ENCODE measurements at places on chromosomes 1 and 21. TPM values are rescaled to one million over a fixed set of nuclear protein-coding genes. Genes with fewer than 3 reads are reported as not detected.

MMP23B gene
- total RNA-seq: 0.51 TPM

ZBTB7B gene
- total RNA-seq: 28.7 TPM

SLC26A9 gene
- 0.06 TPM for total RNA-seq

PODN gene
- total RNA-seq: not detected

ERICH3 gene
- total RNA-seq: not detected

PRELP gene
- total RNA-seq: not detected

APP gene
- total RNA-seq: 301 TPM

KRTAP13-2 gene
- total RNA-seq: not detected

CFHR1 gene
- total RNA-seq: 0.24 TPM

BRINP2 gene
- 0.43 TPM for total RNA-seq

SRM gene
- 228 TPM for total RNA-seq

LINGO4 gene
- not detected for total RNA-seq

TYW3 gene
- 19.4 TPM for total RNA-seq

INTS3 gene
- total RNA-seq: 20.4 TPM

MTARC2 gene
- 12.5 TPM for total RNA-seq

NR5A2 gene
- total RNA-seq: 5.6 TPM

FYB2 gene
- not detected for total RNA-seq

CATSPERE gene
- total RNA-seq: not detected

DMBX1 gene
- 0.71 TPM for total RNA-seq

ADGRL2 gene
- 12.8 TPM for total RNA-seq

TFF3 gene
- total RNA-seq: not detected

PLD5 gene
- 1.3 TPM for total RNA-seq

HSD3B2 gene
- total RNA-seq: not detected

SPRR2E gene
- total RNA-seq: not detected

FCER1A gene
- not detected for total RNA-seq

NBPF4 gene
- 0.23 TPM for total RNA-seq

CYP4X1 gene
- total RNA-seq: not detected

MANEAL gene
- 25.5 TPM for total RNA-seq
